ENCODE measurements at places on chromosomes 2 and 18.

GRCh38 chr18:11387880-11388279 lies 221.5 kb upstream of the SLC35G4 start:
- H3K4me3 ChIP-seq: no peak overlapping the region
- no peaks in the 10 kb centered on the region for H3K27me3 ChIP-seq
- no peaks in the 10 kb centered on the region for H3K4me1 ChIP-seq
- H3K27ac ChIP-seq: no peak overlapping the region
- peaks cover 2% of the 10 kb centered on the region for H3K36me3 ChIP-seq

DNA sequence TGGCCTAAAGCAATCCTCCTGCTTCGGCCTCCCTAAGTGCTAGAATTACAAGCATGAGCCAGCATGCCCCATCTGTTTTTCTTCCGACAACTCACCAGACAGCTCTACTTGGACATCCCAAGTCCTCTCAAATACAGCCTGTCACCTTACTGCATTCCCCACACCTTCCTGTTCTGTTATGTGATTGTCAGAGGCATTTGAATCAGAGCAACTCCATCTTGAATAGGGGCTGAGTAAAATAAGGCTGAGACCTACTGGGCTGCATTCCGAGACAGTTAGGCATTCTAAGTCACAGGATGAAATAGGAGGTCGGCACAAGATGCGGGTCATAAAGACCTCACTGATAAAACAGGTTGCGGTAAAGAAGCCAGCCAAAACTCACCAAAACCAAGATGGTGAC lies 17.3 kb downstream of the ACVR1 start:
- H3K27ac ChIP-seq: no peak overlapping the region
- peaks cover 1% of the 10 kb centered on the region for H3K4me1 ChIP-seq
- H3K4me3 ChIP-seq: no peak overlapping the region

DNA sequence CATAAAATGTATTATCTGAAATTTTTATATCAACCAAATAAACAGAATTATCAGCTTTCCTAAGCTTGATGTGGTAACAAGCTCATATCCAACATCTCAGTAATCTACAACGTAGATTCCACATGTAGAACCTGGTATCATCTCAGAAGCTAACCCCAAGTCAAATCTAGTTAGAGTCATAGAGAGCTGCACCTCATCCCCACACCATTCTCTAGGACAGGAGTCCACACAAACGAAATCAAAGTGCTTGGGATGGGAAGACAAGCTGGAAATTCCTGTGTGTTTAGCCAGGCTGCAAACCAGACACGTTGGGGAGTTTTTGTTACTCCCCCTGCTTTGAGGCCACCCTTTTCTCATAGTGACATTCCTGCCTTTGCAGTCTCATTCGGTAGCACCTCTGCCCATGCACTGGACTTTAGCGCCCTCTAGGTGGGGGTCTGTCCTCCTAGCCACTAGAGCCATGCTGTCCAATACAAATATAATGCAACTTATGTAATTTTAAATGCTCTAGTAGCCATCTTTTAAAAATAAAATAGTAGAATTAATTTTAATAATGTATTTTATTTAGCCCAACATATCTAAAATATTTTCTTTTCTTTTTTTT lies 28.1 kb upstream of the SATB2 start:
- H3K27ac ChIP-seq: no peak overlapping the region
- no peak for DNase-seq
- H3K4me1 ChIP-seq: no peaks in the 10 kb centered on the region
- H3K4me3 ChIP-seq: no peak overlapping the region

DNA sequence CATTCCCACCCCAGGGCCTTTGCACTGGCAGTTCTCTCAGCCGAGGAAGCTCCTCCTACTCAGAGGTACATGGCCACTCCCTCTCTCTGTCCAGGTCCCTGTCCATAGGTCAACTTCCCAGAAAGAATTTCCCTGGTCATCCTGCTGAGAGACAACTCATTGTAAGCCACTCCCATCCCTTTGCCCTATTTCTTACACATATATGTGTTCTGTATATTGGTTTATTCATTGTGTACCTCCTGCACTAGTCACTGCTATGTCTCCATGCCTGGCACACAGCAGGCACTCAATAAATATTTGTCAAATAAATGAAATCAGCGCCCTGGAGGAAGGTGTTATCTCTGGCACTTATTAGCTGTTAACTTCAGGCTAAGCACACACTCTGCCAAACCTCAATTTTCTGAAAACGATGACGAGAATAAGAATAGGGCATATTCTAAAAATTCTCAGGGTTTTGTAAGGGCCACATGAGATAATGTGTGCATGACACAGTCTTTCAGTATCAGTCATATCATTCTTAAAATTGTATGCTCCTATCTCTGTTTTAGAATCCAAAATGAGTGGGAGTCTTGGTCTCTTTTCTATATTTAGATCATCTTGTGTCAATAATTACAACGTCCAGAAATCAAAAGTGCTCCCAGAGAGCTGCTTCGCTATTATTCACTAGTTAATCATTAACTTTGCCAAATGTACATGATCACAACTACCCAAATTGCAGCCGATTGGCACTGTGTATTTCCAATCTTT lies 198.0 kb downstream of the ALK start:
- DNase-seq: no peak
- H3K4me3 ChIP-seq: no peak overlapping the region

- H3K4me1 ChIP-seq: no peaks in the 10 kb centered on the region
- H3K27me3 ChIP-seq: peaks cover 74% of the 10 kb centered on the region
- no peak for DNase-seq
- no peak overlapping the region for H3K27ac ChIP-seq
- H3K4me3 ChIP-seq: peak overlapping the region; percentile 63
Measured at GRCh38 chr2:219484343-219485200, 14.1 kb upstream of the GMPPA start.

DNA sequence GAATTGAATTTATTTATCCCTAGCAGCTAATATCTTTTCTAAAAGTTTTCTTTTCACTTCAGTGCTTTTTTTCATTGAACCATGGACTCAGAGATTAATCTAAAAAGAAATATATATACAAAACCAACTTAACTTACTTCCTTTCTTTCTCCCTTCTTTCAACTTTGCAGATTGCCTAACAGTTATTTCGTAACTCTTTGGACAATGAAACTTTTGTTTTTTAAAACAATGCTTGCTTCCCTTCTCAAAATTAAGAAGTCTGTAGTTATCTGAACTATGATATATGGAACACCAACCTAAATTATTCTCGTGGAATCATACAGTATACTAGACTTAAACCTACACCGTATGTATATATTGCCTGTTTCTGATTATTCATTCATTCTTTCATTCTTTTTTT lies 62.9 kb downstream of the MIB1 start:
- H3K4me3 ChIP-seq: no peak overlapping the region
- H3K4me1 ChIP-seq: peaks cover 5% of the 10 kb centered on the region
- no peaks in the 10 kb centered on the region for H3K27me3 ChIP-seq

DNA sequence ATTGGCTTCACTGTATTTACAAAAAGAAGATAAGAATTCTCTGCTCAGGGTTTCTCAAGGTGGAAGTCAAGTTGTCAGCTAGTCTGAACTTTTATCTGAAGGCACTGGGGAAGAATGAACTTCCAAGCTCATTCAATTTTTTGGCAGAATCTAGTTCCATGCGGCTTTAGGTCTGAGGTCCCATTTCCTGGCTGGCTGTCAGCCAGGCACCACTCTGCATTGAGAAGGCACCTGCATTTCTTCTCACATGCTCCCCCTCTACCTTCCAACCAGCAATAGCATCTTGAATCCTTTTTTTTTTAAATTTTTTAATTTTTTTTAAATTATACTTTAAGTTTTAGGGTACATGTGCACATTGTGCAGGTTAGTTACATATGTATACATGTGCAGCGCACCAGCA lies 46.2 kb upstream of the RPE start:
- H3K36me3 ChIP-seq: peaks cover 2% of the 10 kb centered on the region
- DNase-seq: no peak
- no peaks in the 10 kb centered on the region for H3K4me1 ChIP-seq
- H3K4me3 ChIP-seq: no peak overlapping the region
- no peak overlapping the region for H3K27ac ChIP-seq
- H3K27me3 ChIP-seq: peaks cover 39% of the 10 kb centered on the region

Measured in central memory CD8-positive, alpha-beta T cell (primary cell).